ENCODE measurements at places on chromosomes 12 and 14.

- ATAC-seq: no peak
Observed at GRCh38 chr12:123859035-123859434, 96.9 kb downstream of the DNAH10 start.

DNA sequence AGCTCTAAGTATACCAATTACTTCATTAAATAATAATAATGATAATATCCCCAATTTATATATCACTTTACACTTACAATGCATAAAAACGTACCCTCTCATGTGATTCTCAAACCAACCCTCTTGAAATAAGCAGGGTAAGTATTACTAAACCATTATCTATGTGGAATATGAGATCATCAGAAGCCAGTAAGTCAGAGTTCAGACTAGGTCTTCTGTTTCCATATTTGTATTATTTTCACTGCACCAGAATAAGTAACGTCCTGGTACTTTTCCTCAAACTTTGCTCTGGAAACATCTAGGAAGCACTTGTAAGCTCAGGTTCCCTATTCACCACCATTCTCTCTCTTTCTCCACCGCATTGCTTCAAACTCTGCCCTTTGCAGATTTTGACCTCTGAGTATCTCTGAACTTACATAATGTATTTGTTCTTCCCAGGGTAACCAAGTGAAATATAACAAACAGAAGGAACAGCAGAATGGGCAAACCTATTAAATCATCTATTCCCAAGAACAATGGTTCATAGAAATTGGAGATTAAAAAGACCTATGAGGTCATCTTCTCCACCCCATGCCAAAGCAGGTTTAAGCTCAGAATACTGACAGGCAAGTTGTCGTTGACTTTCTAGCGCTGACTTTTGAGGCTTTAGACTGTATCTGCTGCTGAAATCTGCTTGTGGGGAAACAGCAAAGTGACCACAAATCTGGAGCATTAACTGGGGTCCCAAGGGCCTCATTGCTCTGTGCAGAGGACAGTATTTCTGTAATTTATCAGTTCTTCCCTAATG is 161.3 kb upstream of the FAR2 start:
- ATAC-seq: no peak

DNA sequence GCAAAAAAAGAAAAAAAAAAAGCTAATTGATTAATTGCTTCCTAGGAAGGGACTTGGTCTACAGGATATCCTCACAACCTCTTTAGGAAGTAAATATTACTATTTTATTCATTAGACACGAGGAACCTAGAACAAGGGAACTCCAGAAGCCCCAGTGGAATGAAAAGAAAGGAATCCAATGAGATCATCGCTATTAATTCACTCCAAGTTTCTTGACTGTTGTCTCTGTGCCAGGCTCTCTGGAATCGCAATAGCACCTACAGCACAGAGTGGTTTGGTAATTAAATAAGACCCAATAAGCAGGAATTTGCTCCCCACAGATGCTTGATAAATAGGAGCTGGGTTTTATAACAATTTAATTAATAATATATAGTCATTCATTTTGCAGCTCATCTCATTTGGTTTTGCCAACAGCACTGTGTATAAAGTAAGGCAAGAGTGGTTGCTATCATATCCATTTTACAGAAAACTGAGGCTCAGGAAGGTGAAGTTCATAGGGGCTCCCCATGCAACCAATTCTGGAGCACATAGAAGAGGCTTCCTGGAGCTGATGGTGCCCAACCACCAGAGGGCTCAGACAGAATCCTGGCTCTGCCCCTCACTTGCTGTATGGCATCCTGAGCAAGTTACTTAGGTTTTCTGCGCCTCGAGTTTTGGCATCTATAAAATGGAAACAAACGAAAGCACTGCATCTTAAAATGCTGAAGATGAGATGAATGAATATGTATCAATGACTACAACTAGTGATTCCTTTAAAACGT is 420.2 kb downstream of the MED13L start:
- ATAC-seq: no peak

DNA sequence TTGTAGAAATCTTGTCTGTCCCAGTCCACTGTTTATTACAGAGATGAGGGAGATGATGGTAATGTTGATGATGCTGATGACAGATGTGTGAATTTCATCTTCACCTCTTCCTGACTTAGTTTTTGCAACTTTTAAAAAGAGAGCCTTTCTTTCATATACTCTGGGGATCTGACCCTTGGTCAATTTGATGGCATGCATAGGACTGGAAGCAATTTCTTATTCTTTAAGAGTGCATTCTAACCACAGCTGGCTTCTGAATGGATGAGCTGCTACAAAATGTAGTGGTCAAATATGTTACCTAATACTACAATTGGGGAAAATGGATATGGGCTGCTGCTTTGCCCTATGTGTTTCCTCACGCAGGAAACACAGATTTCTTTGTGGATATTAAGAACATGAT is 80.8 kb downstream of the MYRFL start:
- ATAC-seq: no peak

DNA sequence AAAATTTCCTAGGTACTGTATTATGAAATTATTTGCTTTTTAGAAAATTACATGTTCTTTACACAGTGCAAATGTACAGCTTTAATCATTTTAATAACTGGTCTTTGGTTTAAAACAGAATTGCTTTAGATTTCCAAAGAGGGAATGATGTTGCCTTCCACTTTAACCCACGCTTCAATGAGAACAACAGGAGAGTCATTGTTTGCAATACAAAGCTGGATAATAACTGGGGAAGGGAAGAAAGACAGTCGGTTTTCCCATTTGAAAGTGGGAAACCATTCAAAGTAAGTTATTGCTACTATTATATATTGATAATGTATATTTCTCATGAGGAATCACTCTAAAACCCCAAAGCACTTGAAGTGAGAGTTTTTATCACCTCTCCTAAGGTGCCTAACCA is 13.4 kb downstream of the LGALS3 start:
- no peak for ATAC-seq

DNA sequence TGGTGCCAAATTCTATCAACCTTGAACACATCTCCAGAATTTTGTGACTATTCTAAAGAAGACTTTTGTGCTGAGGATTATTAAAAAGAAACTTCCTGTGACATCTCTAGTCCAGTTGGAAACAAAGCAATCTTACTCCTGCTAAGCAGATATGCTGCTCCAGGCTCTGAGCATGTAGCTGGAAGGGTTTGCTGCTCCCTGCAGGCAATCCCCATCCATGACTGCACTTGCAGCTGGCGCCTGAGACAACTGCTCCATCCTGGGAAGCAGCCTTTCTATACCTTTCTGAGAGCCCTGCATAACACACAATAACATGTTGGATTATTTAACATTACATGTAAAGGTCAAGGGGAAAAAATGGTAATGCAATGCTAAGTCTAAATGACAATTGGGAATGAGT is 105.1 kb downstream of the NDUFA12 start:
- no peak for ATAC-seq

DNA sequence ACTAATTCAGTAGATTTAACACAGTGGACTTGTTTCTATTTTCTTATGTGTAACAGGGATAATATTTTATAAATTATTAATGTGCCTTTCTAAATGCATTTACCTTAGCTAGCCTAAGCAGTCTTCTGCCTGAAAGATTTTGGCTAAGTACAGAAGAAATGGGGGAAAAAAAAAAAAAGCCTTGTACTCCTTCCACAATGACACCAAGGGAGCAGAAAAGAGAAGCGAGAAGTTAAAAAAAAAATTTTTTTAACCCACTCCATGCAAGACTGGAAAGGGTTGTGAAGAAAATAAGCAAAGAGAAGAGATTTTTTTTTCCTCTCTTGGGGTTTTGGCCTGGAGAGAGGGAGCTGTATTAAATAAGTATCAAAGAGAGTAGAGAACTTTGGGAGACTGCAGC is 28.7 kb downstream of the NELL2 start:
- ATAC-seq: no peak

DNA sequence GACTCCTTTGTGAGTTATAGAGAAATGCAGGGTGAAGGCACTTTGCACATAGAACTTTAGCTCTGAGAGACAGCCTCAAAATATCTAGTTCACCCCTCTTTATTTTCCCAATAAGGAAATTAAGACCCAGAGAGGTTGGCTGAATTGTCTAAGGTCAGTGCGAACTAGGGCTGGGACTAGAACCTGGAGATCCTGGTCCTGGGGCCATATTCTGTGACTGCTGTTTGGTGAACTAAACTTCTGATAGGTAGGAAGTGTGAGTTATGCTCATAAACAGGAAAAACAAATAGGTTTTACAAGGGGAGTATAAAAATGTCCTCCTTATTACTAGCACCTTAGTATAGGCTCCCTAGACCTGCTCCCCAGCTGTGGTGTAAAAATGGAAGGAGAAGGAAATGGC is 53.9 kb downstream of the DAD1 start:
- no peak for ATAC-seq

DNA sequence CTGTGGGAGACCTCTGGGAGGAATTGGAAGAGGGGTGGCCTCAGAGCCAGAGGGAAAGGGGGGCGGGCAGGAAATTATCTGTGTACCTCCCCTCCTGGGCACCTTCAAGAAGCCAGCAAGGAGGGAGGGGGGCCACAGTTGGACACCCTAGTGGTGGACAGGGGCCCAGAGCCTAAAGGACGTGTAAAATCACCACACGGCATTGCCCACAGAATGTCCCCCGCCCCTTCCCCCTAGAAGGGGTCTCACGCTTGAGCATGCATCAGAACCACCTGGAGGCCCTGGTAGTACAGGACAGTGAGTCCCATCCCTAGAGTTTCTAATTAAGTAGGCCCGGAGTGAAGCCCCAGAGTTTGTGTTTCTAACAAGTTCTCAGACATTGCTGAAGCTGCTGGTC is 8.2 kb downstream of the ENDOU start:
- ATAC-seq: no peak

- no peak for ATAC-seq
Observed at GRCh38 chr12:22477894-22478287, 66.5 kb downstream of the C2CD5 start.

GRCh38 chr12:93614917-93615596 is 42.6 kb downstream of the SOCS2 start:
- no peak for ATAC-seq

GRCh38 chr12:69157023-69157655 is 82.2 kb upstream of the CPSF6 start:
- ATAC-seq: peak; percentile 80

- peak; percentile 4 for ATAC-seq
Observed at GRCh38 chr12:132710043-132710404, 618 bp upstream of the PGAM5 start.

DNA sequence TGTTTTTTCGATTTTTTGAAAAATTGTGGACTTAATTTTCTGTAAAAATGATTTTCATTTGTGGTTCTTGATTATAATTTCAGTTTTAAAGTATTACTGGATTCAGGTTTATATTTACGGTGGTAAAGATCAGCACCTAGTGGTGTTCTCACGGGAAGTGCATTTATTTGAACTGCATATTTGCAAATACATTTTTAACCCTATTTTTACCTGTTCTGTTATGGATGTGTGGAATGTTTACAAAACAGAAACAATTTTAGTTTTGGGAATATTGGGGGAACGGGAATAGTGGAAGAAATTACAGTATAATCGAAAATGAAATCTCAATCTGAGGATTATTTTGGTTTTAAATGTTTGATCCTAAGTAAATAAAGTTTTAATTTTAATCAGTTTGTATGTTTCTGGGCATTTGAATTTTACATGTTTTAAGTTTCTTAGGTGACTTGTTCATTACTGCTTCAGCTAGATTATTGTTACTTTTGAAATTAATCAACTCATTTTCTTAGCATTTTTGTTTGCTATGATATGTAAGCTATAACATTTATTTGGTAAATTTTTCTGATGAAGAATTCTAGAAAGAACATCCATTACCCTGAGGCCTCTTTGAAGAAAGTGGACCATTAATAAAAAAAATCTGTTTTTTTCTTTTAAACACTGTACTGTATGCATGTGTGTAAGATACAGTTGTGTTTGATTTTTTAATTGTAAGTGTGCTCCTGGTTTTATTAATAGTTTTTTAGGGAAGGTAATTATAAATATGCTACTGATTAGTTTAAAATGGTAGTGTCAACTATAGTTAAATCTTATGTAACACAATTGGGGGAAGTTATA is 942 bp downstream of the ATF7IP start:
- no peak for ATAC-seq

- no peak for ATAC-seq
Observed at GRCh38 chr12:131290255-131290959, 336.7 kb downstream of the ADGRD1 start.

DNA sequence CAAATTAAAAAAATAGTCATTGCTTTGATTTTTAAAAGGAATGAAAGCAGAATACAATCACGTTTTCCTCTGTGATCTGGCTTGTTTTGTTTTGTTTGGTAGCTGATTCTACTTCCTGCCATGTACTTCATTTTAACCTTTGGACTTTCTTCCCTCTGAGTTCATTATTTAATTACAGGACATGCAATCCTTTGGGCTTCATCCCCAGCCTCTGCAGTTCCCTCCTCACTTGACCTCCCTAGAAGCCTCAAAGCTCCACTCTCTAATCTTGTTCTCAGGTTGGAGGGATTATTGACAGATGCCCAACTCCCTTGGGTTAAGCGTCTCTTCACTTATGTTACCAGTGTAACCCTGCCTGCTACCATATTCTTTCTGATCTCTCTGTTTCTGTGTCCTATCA is 967.9 kb upstream of the SEL1L start:
- no peak for ATAC-seq

DNA sequence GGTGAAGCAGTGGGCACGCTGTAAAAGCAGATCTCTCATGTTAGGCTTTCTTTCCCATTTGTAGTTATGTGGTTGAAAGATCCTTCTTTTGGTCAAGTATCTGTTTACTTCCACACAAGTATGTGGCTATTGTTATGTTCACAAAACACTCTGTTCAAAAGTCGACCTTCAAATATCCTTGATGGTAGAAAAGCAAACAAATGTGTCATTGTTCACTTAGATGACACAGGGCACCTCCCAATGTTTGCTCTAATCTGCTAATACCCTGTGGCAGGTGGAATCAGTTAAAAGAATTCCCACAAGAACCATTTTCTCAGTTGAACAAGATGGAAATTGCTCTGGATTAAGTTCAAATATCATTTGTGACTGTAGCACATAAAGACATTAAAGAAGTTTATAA is 43.6 kb upstream of the NAA30 start:
- no peak for ATAC-seq

DNA sequence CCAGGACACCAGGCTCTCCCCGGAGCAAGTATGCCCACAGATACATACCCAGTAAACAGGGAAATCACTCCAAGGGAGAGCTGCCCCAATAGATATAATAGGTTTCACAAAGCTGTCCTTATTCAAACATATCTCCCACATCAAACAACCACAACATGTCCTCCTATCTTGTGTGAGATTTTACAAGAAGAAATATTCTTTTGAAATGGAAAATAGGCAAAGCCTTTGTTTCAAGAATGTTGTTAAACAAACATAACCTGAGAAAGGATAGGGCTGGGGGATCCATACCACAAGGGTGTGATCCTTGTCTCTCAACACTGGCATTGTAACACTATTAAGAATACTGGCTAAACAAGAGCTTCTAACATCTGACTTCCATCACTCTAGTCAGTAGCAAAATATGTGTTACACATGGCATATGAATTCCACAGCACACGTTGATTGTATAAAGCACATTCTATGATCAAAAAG is 32.9 kb downstream of the LGR5 start:
- no peak for ATAC-seq

DNA sequence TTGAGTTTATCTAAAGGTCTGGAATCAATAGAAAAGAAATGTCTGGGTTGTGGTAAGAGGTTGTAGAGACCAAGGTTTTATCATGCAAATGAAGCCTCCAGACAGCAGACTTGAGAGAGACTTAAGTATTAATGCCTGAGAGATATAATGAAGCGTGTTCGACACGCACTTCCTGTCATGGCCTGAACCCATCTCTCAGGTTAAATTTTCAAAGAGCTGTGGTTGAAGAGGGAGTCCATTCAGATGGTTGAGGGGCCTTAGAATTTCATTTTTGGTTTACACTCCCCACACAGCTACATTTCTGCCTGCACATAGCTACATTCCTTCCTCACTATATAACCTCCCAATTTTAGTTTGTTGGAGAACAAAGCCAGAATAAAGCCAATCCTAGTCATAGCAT is 10.1 kb upstream of the CLEC12A start:
- ATAC-seq: no peak

Data from activated CD4-positive, CD25-positive, alpha-beta regulatory T cell treated with anti-CD3 and anti-CD28 coated beads, Interleukin-2, amount 50 U/mL, for 24 hours (primary cell).